HS-5 (cell line): ENCODE measurements at places on chromosomes 11 and 22.

- no peak for DNase-seq
Measured at GRCh38 chr22:30526656-30527055, 19.9 kb downstream of the SEC14L6 start.

DNA sequence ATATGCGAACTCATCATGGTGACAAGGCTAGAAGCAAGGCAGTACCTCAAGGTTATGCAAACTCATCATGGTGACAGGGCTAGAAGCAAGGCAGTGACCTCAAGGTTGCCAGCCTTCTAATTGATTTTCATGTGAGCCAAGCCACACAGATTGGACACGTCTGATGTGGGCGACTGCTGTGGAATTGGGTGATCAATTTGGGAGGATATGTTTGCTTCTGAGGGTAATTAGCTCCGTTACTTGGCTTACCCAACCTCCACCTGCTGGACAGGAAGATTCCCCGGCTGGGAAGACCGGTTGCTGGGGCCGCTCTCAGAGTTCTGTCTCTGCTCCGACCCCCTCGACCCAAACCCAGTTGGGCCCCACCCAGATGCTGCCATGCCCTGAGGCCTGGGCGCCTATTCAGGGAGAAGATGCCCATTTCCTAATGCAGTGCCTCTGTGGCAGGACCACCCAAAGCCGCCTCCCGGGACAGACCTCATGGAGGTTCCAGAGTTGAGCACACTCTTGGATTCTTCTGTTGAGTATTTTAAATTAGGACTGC lies 69.9 kb upstream of the SHANK2 start:
- no peak for DNase-seq

DNA sequence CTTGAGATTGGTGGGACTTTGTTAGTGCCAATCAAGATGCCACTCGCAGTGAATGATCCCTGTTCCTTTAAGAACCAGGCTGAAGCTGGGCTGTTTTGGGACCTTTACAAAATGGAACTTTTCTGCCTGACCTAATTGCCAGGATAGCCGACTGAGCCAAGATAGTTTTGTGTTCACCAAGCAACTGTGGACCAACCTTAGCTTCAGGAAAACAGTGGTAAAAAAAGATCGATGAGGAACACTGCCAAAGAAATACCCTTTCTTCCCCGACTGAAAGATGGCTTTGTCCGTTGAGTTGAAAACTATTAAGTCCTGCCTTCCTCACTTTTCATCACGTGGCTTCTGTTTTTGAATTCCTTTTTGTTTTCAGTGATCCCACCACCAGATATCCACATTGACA lies 157.9 kb upstream of the SORL1-AS1 start:
- no peak for DNase-seq

DNA sequence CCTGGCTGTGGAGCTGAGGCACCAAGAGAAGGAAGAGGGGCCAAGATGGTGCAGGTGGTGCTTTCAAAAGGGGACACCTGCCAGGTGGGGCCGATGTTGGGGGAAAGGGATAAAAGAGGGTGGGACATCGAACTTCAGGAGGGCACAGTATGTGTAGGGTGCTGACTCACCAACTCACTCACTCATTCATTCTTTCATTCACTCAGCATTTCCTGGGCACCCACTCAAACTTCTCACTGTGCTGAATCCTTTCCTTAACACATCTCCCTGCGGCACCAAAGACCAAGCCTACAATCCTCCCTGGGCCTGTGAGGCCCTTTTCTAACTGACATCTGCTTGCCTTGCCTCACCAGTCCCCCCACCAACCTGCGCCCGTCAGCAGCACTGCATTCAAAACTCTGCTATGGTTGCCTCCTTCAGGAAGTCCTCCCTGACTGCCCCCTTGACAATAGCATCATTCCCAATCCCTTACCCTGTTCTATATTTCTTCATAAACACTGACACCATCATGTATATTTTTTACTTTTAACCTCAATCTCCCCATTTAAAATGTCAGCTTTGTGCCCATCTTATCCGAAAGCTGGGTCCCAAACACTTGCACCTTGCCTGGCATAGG lies 246.6 kb downstream of the MN1 start:
- DNase-seq = no peak

DNA sequence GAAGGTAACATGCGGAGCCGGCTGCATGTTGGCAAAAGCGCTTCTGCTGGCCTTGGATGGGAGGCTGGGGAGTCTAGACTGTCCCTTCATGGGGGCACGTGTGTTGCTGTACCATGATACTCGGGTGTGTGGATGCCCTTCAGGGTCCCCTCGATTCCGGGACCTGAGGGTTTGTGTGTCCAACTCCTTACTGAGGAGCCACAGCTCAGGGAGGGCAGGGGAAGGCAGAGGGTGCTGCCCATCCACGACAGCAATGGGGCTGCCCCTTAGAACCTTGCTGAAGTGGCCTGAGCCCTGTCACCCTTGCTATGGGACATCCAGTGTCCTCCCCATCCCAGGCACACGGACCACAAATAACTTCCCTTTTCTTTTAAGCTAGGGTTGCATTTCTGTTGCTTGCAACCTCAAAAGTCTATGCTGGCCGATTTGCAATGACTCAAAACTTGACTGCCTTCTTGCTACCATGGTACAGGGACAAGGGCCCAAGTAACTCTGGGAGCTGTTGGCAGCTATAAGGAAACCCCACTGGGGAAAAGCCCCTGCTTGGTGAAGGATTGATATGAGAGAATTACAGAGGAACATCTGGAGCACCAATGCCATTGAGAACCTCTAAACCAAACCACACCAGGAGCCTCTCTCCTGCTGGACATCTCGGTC lies 43.8 kb downstream of the RTL6 start:
- DNase-seq = no peak

- DNase-seq = no peak
Measured at GRCh38 chr22:28047740-28048139, 128.7 kb upstream of the PITPNB start.

DNA sequence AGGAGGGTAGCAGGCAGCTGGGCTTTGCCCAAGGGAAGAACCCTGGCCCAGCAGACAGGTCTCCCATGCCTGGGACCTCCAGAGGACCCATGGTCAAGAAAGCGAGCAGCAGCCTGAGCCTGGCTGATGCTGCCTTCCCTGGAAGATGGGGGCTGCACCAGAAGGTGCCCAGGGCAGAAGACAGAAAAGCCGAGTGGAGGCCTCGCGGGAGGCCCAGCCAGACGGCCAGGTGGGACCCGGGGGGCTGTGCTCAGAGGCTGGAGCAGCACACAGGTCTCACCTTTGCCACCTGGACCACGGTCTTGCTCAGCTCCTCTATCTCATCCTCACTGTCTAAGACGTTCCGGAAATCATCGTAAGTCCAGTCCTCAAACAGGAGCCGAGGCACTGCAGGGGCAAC lies 10.9 kb downstream of the CHID1 start:
- no peak for DNase-seq

GRCh38 chr22:19631899-19632667 lies 82.2 kb upstream of the SEPTIN5 start:
- peak; percentile 9 for DNase-seq

DNA sequence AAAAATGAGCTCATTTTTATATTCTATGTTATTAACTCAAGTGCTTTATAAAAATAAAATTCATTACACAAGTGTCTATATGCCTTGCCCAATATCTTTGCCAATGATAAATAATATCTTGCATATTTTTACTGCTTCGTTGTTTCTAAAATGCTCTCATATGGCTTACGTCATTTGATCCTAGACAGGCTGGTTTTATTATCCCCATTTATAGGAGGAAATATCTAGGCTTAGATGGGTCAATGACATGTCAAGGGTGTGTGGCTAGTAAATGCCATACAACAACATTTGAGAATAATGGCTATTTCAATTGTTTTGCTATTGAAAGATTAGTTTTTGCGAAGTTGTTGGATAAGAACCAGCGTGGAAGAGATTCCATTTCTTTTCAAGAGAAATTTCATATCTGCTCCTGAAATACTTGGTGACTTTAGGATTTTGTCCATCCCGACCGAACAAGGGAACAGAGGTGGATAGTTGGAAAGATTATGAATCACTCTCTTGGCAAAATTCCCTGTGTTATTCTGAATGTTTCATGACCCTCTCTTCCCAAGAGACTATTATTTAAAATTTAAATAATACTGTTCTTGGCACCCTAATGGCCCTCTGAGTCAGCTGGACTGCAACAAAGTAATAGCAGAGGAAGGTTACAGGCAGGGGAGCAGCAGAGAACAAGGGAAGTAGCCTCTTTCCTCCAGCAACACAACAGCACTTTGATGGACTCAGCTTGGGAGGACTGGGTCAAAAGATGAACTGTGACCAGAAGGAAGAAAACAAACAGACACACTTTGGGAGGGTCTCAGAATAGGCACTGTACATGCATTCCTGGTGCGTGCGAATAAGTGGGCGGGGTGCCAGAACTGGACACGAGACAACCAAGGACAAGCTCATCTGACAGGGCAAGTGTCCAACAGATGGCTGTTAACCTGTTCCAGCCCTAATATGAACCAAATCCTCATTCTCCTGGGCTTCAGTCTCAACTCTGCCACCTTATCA lies 94.5 kb downstream of the ME3 start:
- DNase-seq = peak; percentile 28

- no peak for DNase-seq
Measured at GRCh38 chr11:114386131-114386530, 14.2 kb downstream of the C11orf71 start.

DNA sequence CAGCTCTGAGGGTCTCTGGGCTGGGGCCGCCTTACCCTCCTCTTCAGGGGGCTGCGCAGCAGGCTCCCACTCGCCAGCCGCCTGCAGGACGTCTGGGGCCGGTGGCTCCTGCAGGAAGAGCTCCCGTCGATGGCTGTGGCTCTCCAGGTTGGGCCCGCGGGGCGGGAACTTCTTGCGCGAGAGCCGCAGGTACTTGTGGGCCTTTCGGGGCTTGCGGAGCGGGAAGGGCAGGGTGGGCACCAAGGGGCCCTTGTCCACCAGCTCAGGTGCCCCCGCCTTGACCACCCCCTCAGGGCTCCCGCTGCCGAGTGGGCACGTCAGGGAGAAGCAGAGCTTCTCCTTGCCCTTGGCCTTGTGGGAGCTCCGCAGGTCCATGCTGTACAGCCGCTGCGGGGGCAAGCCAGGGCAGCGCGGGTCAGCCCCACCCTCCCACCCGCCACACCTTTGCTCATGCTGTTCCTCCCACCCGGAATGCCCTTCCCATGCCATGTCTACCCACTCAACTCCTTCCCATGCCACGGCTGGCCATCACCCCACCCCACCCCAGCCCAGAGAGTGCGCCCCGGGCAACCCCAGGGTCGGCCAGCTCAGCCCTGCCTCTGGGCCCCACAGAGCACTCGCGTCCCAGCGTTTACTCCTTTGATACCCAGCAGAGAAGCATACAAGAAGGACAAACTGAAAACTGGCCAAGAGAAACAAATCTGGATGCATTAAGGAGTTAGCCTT lies 18.0 kb downstream of the CBX7 start:
- no peak for DNase-seq

- no peak for DNase-seq
Measured at GRCh38 chr11:16040151-16040550, 316.2 kb downstream of the SOX6 start.

DNA sequence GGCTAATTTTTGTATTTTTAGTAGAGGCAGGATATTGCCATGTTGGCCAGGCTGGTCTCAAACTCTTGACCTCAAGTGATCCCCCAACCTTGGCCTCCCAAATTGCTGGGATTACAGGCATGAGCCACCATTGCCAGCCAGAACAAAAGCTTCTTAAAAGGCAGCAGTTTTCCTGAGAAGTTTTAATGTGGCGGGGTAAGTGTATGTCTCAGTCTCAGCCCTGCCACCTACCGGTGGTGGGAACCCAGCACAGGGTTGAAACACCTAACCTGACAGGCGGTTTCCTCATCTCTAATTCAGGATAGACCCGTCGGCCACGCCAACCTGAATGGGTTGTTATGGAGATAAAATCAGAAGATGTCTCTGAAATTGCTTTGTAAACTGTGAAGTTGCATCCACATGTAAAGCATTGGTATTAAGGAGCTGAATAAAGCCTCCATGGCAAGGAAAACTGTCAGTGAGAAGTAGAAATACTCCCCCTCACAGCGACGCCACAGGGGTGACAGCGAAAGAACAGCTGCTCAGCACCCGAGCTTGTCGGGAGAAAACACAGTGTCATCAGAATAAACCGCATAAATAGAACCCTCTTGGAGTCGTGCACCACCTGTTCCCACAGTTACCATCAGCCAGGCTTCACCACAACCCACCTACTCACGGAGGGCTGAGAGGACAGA lies 165.9 kb upstream of the NCAM1 start:
- no peak for DNase-seq

GRCh38 chr11:121451178-121451985 lies 732 bp upstream of the SORL1 start:
- no peak for DNase-seq

DNA sequence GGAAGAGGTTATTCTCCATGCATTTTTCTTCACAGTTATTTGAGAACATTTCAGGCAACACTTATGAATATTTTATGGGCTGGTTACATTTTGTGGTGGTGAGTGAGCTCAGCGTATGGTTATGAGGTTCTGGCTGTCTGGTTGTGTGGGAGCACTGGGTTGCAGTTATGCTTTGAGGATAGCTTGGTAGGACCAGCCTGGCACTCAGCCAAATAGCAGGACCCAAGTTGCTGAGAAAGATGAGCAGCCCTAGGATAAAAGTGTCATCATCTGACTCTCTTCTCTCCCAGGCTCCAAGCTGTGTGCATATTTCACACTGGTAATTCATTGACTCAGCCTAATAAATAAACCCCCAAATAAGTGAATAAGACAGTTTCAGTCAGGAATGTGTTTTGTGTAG lies 8.1 kb upstream of the SRSF8 start:
- DNase-seq = no peak

DNA sequence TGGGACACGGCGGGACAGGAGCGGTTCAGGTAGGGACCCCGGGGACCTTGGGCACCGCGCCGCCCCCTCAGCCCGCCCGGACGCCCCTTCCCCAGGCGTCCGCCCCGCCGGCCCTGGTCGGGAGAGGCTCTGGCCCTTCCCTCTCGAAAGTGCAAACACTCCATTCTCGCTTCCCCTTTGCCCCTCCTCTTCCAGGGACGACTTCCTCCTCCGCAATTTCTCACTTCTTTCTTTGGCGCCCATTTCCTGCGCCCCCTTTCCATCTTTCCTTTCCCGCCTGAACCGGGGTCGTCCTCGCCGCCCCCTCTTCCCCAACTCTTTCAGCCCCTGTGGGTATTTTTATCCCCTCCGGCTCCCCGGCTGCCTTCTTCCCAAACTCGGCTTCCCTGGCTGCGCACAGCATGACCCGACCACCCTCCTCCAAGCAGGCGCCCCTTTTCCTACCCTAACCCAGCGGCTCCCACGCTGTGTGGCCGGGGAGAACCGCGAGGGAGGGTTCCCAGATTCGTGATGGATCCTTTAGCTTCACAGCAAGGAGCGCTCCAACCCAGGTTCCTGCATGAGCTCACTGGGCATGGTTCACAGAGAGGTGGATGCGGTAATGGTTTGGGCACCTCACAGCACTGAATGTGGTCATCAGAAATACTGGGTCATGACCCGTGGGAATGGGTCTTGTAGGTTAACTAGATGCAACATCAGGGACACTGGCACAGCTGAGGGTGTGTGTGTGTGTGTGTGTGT lies 689 bp downstream of the RAB39A start:
- DNase-seq = no peak
